ENCODE measurements at places on chromosomes 12 and 14. TPM values are rescaled to one million over a fixed set of nuclear protein-coding genes. Genes with fewer than 3 reads are reported as not detected.

DNA sequence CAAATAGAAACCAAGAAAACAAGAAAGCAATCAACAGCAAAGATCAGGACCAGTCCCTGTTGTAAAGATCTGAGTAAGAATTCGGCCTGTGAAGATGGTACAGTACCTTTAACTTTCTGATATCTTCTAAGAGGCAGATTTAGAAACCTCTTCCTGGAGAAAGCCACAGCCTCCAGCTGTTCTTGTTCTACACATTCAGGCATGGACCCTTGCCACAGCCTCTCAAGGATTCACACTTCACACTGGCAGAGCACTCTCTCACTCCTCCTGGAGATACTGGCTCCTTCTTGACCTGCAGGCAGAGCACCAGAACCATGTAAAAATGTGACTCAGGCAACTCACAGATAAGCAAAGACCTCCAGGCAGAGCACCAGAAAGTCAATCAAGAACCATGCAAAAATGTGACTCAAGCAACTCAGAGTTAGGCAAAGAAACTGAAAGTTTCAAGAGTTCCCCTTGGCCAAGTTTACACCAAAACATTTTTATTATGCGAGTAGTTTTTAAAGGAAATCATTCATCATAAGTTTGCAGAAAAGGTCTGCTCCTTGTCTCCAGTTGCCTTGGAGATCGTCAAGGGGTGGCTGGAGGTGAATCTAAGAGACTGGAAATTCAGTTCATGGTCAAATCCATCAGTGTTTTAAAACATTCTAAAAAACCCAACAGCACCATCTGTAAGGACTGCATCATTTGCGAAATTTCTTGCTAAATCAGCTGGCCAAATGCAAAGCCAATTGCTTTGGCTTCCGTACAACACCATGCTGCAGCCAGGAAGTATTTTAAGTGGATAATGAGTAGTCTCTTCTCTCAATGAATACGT, 119.3 kb upstream of the MDM1 start:
- peaks cover 40% of the 10 kb centered on the region for H3K4me1 ChIP-seq
- peak overlapping the region; percentile 35 for H3K27ac ChIP-seq
- H3K36me3 ChIP-seq = no peaks in the 10 kb centered on the region
- peak; percentile 76 for DNase-seq

DNA sequence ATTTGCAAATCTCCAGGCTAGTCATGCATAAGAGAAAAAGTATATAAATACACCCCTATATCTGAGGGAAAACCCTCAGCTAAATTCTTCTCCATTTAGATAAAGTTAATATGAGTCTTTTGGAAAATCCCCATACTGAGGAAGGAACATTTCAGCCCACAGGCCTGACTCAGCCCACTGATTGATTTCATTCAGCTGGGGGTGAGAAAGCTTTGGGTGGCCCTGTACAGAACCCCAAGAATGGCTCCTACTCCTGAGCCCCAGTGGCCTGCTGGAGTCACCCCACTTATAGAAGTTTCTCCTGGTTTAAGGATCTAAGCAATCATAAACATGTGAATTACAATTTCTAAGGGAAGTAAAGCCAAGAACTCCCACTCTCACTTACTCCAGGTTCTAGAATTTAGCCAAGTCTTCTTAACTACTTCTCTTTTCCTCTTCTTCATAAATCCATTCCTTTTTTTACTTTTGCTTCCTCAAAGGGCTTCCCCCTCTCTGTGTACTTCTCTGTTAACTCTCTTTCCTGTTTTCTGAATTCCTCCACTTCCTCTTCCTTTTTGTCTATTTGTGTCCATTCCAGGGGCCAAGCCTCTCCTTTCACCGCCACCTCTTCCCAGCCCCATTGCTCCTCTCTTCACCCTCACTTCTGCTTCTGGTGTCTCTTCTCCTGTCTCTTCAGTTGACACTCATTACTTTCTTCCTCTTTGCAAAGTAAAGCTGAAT, 21.0 kb downstream of the RTN1 start:
- no peak overlapping the region for H3K4me3 ChIP-seq
- H3K27ac ChIP-seq = no peak overlapping the region
- H3K4me1 ChIP-seq = no peaks in the 10 kb centered on the region
- no peak for DNase-seq
- H3K36me3 ChIP-seq = no peaks in the 10 kb centered on the region

GRCh38 chr14:21521501-21521900, 4.6 kb downstream of the SALL2 start:
- H3K4me1 ChIP-seq = peaks cover 9% of the 10 kb centered on the region
- H3K36me3 ChIP-seq = no peaks in the 10 kb centered on the region
- no peaks in the 10 kb centered on the region for H3K27me3 ChIP-seq
- no peak overlapping the region for H3K27ac ChIP-seq

DNA sequence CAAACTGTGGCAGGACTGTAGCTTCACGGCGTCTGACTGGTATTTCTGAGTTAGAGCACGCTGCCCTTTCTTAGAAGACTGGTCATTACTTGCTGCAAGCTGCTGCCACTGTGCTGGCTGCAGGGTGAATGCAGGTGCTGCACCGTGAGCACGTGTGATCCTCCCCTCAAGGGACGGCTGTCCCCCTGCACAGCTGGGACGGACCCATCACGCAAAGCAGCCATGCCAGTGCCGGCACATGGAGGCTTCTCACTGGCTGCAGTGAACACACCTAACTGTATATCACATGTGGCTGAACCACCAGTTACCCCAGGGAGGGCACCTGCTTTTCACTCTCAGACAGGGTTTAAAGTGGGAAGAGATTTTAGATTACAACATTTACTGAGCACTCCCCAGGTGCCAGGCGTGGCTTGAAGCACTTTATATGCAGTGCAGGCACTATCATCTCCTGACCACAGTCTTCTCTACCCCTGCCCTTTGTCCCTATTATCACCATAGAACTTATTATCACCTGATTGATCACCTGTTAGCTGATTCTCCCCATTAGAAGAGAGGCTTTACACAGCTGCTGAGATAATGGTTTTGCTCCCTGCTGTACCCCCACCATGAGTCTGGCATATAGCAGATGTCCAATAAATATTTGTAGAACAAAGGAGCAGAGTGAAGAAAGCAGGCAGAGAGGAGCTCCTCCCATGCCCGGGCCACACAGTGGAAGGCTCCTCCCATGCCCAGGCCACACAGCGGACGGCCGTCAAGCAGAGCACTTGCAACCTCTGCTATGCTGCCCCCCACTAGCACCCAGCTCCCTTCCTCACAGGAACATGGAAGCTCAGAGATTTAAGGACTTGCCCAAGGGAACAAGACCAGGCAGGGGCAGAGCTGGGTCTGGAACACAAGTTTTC, 25.9 kb downstream of the SLC25A47 start:
- no peaks in the 10 kb centered on the region for H3K27me3 ChIP-seq
- DNase-seq = no peak
- no peak overlapping the region for H3K27ac ChIP-seq
- peaks cover 3% of the 10 kb centered on the region for H3K36me3 ChIP-seq

- H3K36me3 ChIP-seq = no peaks in the 10 kb centered on the region
- no peaks in the 10 kb centered on the region for H3K4me1 ChIP-seq
- no peaks in the 10 kb centered on the region for H3K27me3 ChIP-seq
- H3K27ac ChIP-seq = no peak overlapping the region
- no peak overlapping the region for H3K4me3 ChIP-seq
Observed at GRCh38 chr12:82625523-82625922, 61.2 kb upstream of the TMTC2 start.

The CYP27B1 gene
- polyA plus RNA-seq = 1.2 TPM

- H3K4me1 ChIP-seq = peaks cover 16% of the 10 kb centered on the region
- DNase-seq = peak; percentile 94
- no peak overlapping the region for H3K4me3 ChIP-seq
Observed at GRCh38 chr12:92899386-92900001, 29.6 kb downstream of the EEA1 start.

The TSPAN19 gene
- polyA plus RNA-seq = not detected

DNA sequence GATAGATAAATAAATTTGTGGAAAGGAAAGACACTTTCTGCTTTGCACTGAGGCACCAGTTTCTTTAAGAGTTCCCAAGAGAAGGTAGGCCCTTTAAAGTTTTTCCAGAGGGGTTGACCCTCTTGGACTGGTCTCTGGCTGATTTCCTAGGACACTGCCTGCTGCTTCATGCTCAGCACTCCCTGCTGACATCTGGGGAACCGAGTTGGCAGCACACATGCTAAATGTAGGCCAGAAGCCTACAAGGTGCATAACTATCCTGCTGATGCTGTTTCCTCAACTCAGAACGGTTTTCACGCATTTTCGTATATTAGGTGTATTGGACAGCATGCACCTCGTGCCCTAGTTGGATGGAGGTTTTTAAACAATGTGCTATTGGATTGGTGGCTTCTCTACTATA, 887.2 kb upstream of the SEL1L start:
- H3K4me3 ChIP-seq = no peak overlapping the region
- no peaks in the 10 kb centered on the region for H3K27me3 ChIP-seq
- H3K4me1 ChIP-seq = no peaks in the 10 kb centered on the region
- H3K27ac ChIP-seq = no peak overlapping the region

Measured in sigmoid colon (tissue), 7 donors.